ENCODE measurements at places on chromosomes 7 and 10.

- DNase-seq = no peak
These were observed 12.8 kb downstream of the GRID1 start for GRCh38 chr10:86353506-86354485.

GRCh38 chr10:13717571-13717935, 130.8 kb downstream of the PRPF18 start:
- DNase-seq = no peak

DNA sequence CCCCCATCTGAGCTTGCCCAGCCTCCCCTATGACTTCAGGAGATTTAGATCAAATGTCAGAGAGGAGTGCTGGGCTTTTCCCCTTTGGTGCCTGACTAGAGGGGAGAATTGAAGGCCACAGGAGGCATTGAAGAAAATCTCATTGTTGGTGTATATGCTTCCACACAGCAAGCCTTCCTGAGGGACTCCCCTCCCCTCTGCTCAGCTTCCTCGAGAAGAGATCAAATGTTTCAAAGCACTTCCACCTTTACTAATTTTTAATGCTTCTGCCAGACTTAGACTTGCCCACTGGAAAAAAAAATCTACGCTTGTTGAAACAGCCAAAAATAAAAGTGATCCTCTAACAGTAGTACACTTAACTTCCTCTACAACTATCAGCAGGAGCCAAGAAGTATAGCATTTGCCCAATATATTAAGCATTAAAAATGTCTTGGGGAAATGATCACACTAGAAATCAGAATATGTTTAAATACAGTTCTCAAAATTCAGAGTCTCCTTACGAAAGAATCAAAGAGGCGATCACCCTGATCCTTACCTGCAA, 79.3 kb downstream of the FZD1 start:
- DNase-seq = no peak

GRCh38 chr7:3094701-3095445, 51.2 kb upstream of the CARD11 start:
- no peak for DNase-seq

GRCh38 chr10:84294766-84295447, 33.5 kb upstream of the CCSER2 start:
- no peak for DNase-seq

DNA sequence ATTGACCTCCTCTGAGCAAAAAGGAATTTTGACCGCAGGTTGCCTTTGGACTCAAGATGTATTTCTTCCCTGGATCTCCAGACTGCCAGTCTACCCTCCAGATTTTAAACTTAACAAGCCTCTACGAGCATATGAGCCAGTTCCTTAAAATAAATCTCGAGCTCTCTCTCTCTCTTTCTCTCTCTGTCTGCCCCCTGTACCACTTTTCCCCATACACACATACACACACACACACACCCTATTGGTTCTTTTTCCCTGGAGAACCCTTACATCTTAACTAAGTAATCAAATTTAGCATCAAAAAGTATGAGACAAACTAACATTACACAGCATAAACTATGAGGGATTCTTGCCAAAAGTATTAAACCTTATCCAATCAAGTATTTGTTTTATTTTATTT, 11.4 kb downstream of the BCAP29 start:
- no peak for DNase-seq

DNA sequence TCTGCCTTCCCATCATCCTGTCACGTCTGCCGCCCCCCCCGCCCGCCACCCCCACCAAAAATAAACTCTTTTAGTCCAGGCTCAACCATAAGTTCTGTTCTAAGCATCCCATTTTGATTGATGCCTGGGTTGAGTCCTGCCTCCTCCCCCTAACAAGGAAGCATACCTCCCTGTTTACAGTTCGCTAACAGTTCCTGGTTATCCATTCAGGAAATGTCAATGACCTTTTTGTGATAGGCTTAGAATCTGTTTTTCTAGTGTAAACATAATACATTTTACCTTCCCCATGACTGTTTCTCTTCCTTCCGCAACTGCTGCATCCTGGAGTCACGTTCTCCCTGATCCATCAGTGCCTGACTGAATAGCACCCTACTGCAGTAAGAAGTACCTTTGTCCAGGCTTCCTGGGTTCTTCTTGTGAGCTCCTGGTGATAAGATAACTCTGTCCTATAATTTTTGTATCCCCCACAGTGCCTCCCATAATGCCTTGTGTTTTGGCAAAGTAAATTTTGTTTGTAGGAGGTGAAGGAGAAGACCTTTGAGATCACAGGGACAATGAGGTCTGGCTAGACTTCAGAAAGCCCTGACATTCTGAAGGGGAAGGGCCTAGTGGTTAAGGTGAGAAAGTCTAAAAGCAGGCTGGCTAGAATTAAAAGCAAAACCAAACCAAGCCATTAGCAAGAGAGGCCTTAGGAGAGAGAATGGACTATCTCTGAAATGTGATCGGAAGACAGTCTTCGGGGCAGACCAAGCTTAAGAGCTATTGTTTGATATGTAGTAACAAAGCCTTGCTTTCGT, 7.3 kb downstream of the AGFG2 start:
- no peak for DNase-seq

DNA sequence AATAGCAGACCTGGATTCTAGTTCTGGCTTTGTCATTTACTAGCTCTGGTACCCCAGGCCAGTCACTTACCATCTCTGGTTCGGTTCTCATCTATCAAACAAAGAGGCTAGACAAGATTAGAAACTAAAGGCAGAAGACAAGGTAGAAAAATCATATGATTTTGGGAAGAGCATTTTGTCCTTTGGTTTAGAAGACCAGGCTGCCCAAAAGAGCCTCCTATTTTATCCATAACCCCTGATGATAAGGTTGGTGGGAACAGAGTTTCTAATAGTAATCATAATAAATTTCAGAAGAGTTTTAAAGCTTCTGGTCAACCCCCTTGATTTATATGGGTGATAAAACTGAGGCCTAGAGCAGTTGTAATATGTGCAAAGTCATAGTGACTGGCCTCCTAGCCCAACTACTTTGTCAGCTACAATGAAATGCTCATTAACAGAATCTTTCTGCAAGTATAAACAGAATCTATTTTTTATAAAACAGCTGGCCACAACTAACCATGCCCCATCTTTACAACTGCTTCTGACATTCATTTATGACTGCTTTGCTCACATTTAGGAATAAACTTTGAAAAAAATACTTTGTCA, 23.4 kb downstream of the COX15 start:
- no peak for DNase-seq

GRCh38 chr10:48640326-48640725, 35.5 kb upstream of the ARHGAP22 start:
- no peak for DNase-seq

- peak; percentile 39 for DNase-seq
These were observed 307.7 kb upstream of the FZD8 start for GRCh38 chr10:35949811-35950211.

DNA sequence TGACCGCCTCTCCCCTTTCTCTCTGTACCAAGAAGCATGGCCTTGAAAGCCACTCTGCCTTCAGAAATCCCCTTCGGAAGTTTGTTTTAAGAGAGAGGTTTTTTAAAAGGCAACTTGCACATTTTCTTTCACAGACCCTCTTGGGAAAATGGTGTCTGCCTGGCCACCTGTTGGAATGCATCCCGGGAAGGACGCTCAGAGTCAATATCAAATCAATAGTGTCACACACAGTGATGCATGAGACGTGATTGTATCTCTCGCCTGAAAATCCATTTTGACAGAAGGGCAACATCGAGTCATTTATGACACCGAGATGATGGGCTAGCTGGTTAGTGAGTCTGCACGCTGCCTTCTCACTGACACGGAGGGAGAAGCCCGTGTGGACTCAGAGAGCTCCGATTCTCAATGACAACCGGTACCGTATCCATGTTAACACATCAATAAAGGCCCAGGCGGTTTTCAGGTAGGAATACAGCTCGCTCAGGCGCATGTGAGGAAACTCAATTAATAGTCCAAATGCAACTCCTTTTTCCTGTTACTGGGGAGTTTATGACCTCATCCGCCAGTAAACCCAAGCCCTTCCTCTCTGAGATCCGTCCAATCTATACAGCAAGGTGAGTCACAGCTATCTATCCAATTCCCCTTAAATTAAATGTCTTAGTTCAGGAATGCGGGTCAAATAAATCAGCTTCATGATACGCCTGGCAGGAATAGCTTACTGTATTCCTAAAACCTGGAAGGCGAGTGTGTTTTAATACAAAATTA, 621.5 kb upstream of the MKI67 start:
- DNase-seq = peak; percentile 55

- DNase-seq = no peak
These were observed 135.9 kb upstream of the ZMIZ1 start for GRCh38 chr10:78932861-78933260.

DNA sequence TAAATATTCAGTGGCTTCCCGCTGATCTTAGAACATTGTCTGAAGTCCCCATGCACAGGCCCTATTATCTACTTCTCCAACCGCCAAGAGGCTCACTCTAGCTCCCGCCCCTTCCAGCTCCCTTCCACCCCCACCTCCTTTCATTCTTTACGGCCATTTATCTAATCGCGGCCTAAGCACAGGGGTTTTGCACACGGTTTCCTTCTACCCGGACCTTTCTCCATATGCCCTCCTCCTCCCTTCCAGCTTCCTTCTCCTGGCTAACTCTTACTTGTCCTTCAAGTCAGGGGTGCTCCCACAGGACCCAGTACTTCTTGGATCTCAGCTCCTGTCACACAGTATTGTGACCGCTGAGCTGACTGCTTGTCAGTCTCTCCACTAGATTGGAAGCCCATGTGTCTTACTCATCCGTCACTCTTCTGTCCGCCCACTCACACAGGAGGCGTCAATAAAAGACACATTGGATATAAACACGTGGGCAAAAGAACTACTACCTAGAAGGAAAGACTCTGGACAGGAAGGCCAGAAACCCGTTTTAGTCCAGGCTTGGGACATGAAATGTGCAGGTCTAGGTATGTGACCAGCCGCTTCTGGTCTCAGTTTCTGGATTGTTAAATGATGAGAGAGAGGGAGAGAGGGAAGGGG, 20.2 kb upstream of the HPS1 start:
- no peak for DNase-seq

DNA sequence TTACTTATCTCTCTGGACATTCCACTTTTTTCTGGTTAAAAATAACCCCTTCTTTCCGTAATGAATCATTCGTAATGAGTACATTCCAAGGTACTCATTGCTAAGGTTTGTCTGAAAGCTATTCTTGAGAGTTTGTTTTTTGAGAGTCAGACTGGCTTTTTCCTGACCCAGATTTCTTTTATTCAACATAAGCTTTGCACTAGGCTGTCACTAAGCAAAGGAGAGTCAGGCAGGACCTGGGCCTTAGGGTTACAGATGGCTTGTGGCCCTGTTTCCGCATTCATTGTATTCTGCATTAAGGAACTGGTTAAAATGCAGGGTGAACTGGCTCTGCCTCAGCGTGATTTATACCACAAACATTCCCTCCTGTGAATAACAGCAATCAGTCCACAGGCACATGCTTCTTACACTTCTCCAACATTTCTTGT, 84.1 kb downstream of the POM121L12 start:
- no peak for DNase-seq

GRCh38 chr7:139526578-139527544, 3.4 kb downstream of the CLEC2L start:
- DNase-seq = no peak

DNA sequence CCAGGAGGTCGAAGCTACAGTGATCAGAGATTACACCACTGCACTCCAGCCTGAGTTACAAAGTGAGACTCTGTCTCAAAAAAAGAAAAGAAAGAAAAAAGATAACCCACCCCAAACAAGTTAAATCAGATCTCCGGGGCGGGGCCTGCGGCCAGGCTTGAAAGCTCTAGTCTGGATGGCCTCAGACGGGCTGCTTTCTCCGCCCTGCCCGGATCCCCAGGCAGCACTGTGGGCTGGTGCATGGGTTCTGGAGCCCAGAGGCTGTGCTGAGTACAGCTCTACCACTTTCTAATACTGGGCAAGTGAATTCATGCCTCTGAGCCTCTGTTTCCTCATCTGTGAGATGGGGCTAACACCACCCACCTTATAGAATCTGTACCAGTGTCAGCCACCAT, 83.7 kb downstream of the ZMIZ1 start:
- no peak for DNase-seq

DNA sequence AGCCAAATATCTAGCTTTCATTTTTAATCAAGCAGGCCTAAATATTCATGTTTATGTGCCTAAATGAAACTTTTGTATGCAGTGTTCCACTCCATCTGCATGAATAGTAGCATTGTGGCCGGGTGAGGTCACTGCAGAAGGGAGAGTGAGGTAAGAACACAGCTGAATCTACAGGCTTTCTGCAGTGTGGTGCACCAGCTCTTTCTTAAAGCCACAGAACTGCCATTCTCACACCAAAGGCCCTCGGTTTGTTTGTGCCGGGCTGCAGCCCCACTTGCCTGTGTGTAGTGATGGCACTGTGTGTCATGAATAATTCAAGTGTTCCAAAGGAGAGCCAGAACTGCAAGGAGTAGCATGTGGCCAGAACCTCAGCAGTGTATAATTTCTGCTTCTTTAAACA, 204.1 kb downstream of the TRIL start:
- peak; percentile 21 for DNase-seq

DNA sequence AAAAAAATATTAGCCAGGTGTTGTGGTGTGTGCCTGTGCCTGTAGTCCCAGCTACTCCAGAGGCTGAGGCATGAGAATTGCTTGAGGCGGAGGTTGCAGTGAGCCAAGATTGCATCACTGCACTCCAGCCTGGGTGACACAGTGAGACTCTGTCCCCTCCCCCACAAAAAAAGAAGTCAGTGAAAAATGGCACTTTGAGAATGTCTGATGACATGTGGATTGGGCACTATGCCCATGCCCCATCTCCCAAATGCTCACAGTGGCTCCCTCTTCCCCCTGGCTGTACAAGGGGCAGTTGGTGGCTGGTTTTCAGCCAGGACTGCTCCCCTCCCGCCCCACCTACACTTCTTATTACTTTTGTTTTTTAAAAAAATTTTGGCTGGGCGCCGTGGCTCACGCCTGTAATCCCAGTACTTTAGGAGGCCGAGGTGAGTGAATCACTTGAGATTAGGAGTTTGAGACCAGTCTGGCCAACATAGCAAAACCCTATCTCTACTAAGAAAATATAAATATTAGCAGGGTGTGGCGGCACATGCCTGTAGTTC, 26.1 kb downstream of the IL15RA start:
- DNase-seq = no peak

DNA sequence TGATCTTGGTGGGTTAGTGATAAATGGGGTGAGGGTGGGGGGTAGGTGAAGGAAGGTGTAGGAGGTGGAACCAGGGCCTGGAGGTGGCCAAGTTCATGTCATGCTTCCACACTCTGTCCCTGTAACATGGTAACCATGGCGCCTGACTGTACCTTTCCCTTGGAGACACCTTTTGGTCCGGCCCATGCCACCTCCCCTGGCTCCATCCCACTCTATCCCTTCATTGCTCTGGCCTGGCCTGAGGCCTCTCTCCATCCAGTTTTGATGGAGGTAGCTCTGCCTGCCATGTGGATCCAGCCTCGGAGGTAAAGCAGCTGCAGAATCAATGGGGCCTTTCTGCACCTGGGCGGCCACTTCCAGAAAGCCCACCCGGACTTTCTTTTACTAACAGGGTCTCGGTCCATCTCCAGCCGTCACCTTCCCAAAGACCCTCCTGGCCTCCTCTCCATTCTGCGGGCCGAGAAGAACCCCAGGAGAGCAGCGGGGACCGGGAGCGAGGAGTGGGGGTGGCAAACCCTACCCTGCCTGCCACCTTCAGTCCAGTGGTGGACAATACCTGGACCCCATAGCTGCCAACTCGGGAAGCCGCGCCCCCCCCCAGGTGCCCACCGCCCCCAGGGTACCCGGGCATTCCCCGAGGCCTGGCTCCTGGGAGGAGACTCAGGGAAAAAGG, 504 bp upstream of the TRRAP start:
- no peak for DNase-seq

GRCh38 chr10:37010741-37011140, 114.7 kb upstream of the ANKRD30A start:
- no peak for DNase-seq
